ENCODE measurements at places on chromosomes 4 and X.

GRCh38 chr4:110231869-110232268 lies 33.5 kb upstream of the ELOVL6 start:
- no peak for DNase-seq

DNA sequence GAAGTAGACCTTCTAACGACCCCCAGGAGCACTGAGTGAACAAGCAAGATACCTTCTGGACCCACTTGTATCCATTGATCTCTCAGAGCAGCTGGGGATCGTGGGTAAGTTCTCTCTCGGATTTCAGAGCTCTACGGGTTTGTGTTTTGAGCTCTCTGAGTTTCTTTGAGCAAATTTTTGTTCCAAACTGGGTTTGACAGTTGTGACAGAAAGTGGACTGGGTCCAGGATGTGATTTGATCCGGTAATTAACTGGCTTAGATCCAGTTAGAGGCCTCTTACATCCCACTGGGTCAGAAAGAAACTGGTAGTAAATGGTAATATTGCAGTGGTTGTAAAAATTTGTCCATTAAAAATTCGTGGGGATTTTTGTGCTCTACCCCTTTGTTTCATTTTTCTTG lies 459.2 kb downstream of the INPP4B start:
- DNase-seq = no peak

DNA sequence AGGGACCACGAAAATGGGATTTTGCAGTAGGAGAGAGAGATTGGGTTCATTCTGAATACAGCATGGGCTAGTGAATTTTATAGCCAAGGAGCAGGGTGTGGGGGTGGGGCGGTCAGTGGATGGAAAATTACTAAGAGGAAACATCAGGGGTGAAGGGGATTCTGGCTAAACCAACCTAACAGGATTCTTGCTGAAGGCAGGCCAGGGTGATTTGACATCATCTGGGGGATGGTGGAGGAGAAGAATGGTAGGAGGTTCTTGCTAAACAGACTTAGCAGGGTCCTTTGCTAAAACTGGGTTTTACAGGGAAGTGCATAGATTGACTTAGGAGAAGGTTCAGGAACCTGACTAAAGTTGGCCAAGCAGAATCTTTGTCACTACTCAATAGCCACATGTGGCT lies 91.9 kb downstream of the DNAAF6 start:
- DNase-seq = no peak

DNA sequence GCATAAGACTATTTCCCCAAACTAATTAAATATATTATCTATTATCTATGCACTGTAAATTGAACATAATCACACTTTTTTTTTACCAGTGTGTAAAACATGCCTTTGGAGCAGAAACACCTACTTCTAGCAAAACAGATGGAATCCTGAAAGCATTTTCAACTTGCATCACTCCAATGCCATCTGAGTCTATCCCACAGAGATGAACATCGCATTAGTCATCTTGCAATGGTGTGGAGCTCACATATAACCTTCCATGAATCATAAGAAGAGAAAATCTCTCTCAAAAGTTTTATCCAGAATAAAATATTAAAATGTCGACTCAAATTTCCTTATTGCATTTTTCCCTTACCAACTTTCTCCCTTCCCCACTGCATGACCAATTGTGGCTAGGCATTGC lies 406.7 kb upstream of the ACTRT1 start:
- peak; percentile 14 for DNase-seq

DNA sequence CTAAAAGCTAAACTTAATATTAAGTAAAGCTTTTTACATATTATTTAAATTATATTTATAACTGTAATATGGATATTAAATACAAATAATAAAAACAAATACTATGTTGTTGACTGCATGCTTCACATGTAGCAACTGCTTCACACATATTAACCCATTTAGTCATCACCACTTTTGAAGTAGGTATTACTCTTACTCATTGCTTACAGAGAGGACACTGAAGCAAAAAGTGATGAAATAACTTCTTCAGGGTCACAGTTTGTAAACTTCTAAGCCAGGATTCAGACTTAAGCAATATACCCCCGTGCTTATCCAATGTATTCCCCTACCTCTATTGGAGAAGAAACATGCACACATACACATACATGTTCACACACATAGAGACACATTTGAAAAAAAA lies 166.6 kb downstream of the DKK2 start:
- DNase-seq = no peak

DNA sequence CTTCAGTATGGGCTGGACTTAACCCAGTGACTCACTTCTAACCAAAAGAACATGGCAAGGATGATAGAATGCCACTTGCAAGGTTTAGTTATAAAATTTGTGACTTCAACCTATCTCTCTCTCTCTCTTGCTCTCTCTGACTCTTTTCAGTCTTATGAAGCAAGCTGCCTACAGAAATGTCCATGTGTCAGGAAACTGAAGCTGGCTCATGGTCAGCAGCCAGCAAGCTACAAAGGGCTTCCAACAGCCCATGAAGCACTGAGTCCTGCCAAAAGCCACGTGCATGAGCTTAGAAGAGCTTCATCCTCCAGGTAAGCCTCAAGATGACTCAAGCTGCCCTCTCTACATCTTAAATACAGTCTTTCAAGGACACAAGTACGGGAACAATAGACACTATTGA lies 100.3 kb downstream of the HS3ST1 start:
- no peak for DNase-seq

- no peak for DNase-seq
These were observed 185.3 kb downstream of the MAPK10 start for GRCh38 chr4:86174506-86174905.

- no peak for DNase-seq
These were observed 14.6 kb downstream of the PHF8 start for GRCh38 chrX:54029529-54030143.

DNA sequence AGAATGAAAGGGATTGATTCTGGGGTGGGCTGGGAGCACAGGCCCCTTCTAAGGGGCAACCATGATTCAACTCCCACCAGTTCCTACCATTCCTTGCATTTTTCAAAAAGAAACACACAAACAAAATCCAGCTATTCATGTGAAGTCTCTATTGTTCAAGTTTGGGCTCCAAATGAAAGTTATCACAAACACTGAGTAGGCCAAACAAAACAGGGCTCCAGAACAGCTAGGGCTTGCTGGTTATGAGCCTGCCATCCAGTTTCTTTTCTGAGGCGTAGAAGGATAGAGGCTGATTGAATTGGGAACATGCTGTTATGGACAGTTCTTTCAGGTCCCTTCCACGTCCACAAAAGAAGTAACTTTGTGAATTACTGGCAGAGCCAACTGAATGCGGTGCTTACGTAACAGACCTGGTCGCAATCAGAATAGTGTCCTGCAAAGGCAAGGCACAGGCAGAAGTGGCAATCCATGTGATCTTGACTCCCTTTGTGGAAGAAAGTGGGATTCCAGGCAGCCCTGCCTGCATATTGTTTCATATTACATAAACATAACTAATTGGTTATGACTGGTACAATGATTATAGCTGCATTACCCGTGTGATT lies 244.5 kb downstream of the SCFD2 start:
- no peak for DNase-seq

DNA sequence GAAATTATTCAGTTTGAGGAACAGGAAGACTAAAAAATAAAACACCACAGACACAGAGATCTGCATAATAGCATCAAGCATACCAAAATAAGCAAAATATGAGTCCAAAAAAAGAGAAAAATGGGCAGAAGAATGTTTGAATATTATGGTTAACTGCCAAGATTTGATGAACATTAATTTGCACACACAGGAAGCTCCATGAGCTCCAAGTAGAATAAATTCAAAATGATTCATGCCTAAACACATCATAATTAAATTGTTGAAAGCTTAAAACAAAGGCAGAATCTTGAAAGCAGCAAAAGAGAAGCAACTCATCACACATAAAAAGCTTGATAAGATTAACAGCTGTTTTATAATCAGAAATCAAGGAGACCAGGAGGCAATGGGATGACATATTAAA lies 156.6 kb upstream of the ARSJ start:
- DNase-seq = no peak

GRCh38 chr4:122857160-122857559 lies 30.5 kb downstream of the FGF2 start:
- no peak for DNase-seq

DNA sequence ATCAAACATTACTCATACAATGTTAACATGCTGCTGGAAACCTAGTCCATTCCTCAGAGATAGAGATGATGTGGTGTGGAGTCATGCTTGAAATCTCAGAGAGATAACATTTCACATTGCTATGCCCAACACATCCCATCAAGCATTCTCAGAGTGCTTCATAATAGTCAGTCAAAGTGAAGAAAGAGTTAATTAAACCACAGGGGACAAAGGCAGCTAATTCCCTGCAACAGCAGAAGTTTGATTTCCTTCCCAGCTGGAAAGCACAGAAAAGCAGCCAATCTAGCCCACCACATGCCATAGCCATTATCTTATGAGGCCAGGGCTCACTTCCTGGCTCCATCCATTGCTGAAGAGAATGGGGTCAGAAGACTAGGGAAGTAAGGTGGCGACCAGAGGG lies 8.9 kb downstream of the KDR start:
- DNase-seq = no peak

DNA sequence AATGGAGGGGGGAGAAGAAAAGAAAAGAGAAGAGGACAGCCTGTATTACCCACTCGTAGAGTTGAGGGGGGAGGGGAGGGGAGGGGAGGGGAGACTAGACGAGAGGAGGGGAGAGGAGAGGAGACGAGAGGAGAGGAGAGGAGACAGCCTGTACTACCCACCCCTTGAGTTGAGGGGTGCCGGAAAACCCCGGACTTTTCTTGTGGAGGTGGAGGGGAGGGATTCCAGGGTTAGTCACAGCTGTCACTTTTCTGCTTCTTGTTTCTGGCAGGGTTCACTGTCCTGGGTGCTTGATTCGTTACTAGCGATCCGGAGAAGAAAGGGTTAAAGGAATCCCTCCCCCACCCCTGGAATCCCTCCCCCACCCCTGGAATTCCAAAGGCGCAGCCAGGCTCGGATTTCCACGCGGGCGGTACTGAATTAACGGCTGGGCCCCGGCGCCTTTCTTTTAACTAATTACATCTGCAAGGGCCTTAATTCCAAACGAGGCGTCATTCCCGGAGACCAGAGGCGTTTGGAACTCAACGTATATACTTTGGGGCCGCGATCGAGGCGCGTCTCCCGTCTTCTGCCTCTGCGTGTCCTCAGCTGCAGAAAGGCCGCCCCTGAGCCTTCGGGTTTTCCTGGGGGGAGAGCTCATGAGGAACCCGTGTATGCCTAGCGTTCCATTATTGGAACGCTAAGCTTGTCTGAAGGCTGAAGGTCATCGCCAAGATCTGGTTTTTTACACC lies 20.1 kb upstream of the CSF2RA start:
- no peak for DNase-seq

DNA sequence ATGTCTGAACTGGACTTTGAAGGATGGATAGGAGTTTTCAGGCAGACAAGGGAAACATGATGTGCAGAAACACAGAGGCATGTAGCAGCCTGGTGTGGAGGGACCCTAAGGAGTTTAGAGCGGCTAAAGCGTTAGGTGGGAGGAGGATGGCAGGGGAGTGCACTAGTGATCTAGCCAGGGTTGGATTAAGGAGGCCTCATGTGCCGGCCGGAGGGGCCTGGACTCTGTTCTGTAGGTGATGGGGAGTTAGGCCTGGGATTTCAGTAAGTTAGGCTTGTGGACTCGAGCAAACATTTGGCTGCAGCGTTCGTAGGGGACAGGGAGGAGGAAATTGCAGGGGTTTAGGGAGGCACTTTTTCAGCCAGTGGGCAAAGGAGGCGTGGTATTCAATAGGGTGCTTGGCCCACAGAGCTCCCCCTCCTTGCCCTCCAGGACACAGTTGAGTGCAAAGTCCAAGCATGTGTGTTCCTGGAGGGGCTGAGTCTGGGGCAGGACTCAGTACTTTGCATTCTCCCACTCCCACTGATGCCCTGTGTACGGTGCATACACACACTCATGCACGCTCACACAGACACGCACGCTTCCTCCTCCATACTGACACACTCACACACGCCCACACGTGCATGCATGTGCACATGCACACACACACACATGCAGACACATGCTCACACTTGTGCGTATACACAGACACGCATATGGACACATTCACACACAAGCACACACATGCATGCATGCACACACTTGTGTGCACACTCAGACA lies 18.6 kb downstream of the PSAPL1 start:
- DNase-seq = no peak

- DNase-seq = no peak
These were observed 271.3 kb downstream of the GPM6A start for GRCh38 chr4:175540732-175541131.

- peak; percentile 78 for DNase-seq
These were observed 49.9 kb downstream of the ELF4 start for GRCh38 chrX:130060122-130061069.

GRCh38 chr4:152831416-152831815 lies 51.7 kb downstream of the ARFIP1 start:
- DNase-seq = no peak

DNA sequence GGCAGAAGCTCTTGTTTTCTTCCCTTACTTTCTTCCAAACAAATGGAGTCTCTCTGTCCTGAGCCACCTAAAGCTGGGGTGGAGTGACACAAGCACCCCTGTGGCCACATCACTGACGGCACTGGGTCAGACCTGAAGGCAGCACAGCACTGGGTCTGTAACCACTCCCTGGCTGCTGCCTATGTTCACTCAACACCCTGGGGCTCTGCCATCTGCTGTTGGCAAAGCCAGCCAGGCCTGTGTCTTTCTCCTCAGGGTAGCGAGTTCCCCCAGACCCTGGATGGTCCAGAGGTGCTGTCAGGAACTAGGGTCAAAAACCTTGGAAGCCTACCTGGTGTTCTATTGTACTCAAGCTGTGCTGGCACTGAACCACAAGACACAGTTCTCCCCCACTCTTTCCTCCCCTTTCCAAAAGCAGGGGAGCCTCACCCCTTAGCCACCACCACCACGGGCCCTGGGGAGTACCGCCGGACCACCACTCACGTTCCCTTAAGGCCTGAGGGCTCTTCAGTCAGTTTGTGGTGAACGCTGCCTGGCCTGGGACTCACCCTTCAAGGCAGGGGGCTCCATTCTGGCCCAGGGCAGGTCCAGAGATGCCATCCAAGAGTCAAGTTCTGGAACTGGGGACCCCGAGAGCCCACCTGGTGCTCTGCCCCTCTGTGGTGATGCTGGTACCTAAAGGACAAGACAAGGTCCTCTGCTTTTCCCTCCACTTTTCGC lies 31.5 kb downstream of the TMEM271 start:
- DNase-seq = no peak

DNA sequence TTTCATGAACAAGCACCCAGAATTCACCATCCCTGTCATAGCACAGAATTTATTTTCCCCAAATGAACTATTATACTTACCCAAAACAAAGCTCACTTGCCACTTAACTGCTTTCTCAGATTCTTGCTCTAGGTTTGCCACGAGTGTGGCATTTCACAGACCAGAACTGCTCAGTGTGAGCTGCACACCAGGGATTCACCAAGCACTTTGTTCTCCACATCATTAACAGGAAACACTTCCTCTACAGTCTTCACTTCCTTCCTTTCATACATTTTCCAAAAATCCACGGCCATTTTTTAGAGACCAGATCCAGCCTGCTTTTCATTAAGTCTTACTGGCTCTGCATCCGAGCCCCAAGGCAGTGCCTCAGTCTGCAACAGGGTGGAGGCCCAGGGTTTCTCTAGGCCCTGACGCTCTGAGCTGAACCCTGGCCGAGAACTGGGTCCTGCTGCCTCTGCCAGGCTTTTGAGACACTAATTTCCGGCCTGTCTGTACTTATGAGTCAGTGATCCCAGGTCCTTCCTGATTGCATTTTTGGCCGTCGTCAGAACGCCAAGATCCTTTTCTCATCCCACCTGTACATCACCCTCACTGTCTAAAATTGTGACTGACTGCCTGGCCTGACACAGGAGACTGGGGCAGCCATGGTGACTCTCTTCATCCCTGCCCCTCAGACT lies 67.6 kb upstream of the MTNR1A start:
- DNase-seq = peak; percentile 54

All from urothelium cell line (cell line).